Subcutaneous adipose tissue (tissue), 4 donors: ENCODE measurements at places on chromosomes 5 and 9. TPM values are rescaled to one million over a fixed set of nuclear protein-coding genes. Genes with fewer than 3 reads are reported as not detected.

ADCY2 gene
- total RNA-seq: 8.5 TPM

MTREX gene
- 130 TPM for total RNA-seq

TXN gene
- 140 TPM for total RNA-seq

RMRP gene
- total RNA-seq: 5,401 TPM

HTR4 gene
- not detected for total RNA-seq

GARIN3 gene
- total RNA-seq: not detected

PCDHGB3 gene
- 1.9 TPM for total RNA-seq

IL31RA gene
- total RNA-seq: not detected

STRBP gene
- 11.3 TPM for total RNA-seq

ACTL7B gene
- total RNA-seq: not detected

PCDHB12 gene
- total RNA-seq: 1.0 TPM

ANKRD18A gene
- 0.22 TPM for total RNA-seq

ARL15 gene
- total RNA-seq: 19.6 TPM

TAF11L10 gene
- not detected for total RNA-seq

ICE1 gene
- 31.8 TPM for total RNA-seq

STOML2 gene
- 62.7 TPM for total RNA-seq

ANKRD34B gene
- total RNA-seq: not detected

FBXO38 gene
- total RNA-seq: 56.5 TPM

DMRT3 gene
- 0.44 TPM for total RNA-seq

CCNJL gene
- 0.17 TPM for total RNA-seq

VCP gene
- total RNA-seq: 129 TPM

ISL1 gene
- total RNA-seq: not detected

THBS4 gene
- total RNA-seq: 25.2 TPM

MARCOL gene
- total RNA-seq: not detected

PTGDS gene
- total RNA-seq: 22.4 TPM

SLC1A1 gene
- 7.0 TPM for total RNA-seq

FGF1 gene
- total RNA-seq: 4.6 TPM

PCA3 gene
- total RNA-seq: 0.17 TPM

GPRIN1 gene
- total RNA-seq: 0.34 TPM

PPP2R2B gene
- total RNA-seq: 0.66 TPM

FAM78A gene
- 2.6 TPM for total RNA-seq

CPEB4 gene
- total RNA-seq: 42.1 TPM

MRPS27 gene
- total RNA-seq: 47.9 TPM

GFPT2 gene
- total RNA-seq: 46.0 TPM

AJM1 gene
- 0.33 TPM for total RNA-seq

FCN2 gene
- total RNA-seq: 1.3 TPM

GRIN1 gene
- total RNA-seq: not detected

CD180 gene
- total RNA-seq: 2.1 TPM

NR2F1 gene
- total RNA-seq: 7.8 TPM

CDH9 gene
- total RNA-seq: not detected

NPDC1 gene
- 37.9 TPM for total RNA-seq

PHPT1 gene
- total RNA-seq: 31.8 TPM

HTR1A gene
- total RNA-seq: not detected

TMEM215 gene
- not detected for total RNA-seq

PCDHGA3 gene
- 3.6 TPM for total RNA-seq

CDH12 gene
- total RNA-seq: 0.44 TPM

PCDHB16 gene
- 4.9 TPM for total RNA-seq

ANKRD55 gene
- not detected for total RNA-seq
